Iris pigment epithelial cell (primary cell): ENCODE measurements at places on chromosomes 1 and 21.

DNA sequence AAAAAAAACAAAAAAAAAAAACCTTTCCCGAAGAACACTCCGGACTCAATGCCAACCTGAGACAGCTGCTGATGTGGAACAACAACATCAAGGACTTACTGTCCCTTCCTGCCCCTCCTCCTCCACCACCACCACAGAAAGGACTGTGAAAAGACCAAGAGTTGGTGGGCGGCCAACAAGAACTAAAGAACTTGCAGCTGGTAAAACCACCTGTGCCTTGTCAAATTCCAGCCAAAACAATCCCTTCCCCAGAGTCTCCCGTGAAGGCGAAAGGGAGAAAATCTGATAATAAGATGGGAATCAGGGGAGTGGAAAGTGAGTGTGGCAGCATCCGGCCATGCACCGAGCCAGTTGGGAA lies 88.9 kb downstream of the PROX1 start:
- no peak for DNase-seq

- peak; percentile 47 for DNase-seq
Measured at GRCh38 chr1:228734881-228735801, at the start of gene RHOU. Gene RHOU (plus strand): TSS chr1:228735479. CDS start chr1:228735743, 264 bp downstream.

GRCh38 chr1:105172788-105173187 lies 1423.1 kb downstream of the AMY1C start:
- no peak for DNase-seq

- DNase-seq = no peak
Measured at GRCh38 chr1:42427240-42427639, 28.6 kb downstream of the ZMYND12 start.

DNA sequence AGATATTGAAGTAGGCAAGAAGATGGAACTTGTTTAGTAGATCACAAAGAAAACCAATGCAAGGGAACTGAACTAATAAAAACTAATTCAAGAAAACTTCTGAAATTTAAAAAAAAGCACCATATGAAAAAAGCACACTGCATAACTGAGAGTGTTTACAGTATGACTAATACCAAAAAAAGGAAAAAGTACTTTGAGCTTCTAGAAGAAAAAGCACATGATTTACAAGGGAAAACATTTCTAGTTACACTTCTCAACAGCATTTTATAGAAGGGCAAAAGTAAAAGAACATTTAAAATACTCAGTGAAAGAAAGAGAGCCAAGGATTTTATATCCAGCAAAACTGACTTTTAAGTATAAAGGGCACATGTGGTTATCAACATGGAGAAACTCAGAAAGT lies 233.6 kb downstream of the RPS6KC1 start:
- peak; percentile 61 for DNase-seq

- no peak for DNase-seq
Measured at GRCh38 chr1:237681210-237681609, 209.5 kb downstream of the ZP4 start.

DNA sequence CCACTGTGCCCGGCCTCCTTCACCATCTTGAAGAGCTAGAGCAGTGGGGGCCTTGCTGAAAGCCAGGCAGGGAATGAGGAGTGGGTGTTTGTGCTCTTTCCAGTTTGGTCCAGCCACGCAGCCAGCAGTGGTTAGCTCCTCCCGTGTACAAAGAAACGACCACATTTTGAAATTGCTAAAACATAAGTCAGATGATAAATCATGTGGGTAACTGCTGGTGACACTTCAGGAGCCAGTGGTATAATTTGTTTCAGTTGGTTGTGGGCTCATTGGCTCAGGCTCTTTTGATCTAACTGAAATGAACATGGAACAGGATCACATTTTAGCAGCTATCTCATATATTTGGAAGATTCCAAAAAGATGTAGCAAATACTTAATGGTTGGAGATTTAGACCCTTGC lies 87.6 kb downstream of the MTR start:
- DNase-seq = no peak

- DNase-seq = no peak
Measured at GRCh38 chr1:170356585-170356984, 175.4 kb upstream of the GORAB start.

GRCh38 chr1:89633800-89634625 lies 1.1 kb downstream of the LRRC8C start:
- peak; percentile 49 for DNase-seq

DNA sequence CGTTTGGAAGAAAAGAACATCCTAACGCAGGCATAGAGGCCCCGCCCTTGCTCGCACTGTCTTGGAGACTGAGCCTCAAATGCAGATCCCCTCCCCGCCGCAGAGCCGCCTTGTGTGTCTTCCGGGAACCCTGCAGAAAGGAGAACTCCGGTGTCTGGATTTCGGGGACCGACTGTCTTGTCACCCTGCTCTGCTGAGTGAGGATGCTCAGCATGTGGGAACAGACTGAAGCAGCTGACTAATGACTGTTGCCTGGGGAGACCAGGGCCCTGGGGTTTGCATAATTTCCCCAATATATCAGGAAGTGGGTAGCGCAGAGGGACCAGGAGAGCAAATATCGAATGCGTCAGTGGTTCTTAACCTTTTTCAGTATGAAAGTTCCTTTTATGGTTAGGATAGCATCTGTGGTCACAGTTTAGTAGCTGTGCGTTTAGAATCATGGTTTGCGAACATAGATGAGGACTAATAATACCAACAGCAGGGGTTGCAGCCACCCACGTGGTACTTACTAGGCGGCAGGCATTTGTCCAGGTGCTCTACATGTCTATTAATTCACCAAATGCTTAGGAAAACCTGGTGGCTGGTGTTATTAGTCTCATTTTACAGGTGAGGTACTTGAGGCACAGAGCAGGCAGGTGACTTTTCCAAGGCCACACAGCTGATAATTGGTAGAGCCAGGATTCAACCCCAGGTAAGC lies 14.3 kb downstream of the GPR137B start:
- DNase-seq = no peak

- no peak for DNase-seq
Measured at GRCh38 chr1:91520942-91521507, 20.4 kb downstream of the CDC7 start.

GRCh38 chr1:117892512-117892911 lies 36.9 kb downstream of the GDAP2 start:
- DNase-seq = no peak

DNA sequence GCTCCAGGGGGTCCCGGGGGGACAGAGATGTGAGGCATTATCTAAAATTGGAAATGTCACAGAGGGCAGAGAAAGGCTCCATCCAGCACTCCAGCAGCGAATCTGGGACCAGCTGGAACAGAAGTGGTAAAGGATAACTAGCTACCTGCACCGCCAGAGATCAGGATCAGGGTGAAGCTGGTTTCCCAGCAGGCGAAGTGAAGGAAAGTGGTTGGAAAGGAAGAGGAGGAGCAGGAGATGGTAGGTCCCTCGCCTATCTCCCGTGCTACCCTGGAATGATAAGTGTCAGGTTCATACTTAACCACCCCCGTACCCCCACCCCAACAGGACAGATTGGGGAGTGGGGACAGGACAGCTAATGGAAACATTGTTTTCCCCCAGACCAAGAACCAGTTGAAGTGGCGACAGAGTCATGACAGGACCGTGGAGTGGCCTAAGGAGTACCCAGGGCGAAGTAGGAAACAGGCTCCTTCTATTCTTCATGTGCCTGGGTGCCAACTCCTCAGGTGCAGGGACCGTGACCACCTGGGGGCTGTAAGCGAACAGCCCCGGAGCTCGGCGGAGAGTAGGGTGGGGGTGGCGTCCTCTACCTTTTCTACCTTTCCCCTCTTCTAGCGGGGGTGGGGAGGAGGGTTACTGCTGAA lies 717 bp downstream of the B4GALT3 start:
- no peak for DNase-seq

DNA sequence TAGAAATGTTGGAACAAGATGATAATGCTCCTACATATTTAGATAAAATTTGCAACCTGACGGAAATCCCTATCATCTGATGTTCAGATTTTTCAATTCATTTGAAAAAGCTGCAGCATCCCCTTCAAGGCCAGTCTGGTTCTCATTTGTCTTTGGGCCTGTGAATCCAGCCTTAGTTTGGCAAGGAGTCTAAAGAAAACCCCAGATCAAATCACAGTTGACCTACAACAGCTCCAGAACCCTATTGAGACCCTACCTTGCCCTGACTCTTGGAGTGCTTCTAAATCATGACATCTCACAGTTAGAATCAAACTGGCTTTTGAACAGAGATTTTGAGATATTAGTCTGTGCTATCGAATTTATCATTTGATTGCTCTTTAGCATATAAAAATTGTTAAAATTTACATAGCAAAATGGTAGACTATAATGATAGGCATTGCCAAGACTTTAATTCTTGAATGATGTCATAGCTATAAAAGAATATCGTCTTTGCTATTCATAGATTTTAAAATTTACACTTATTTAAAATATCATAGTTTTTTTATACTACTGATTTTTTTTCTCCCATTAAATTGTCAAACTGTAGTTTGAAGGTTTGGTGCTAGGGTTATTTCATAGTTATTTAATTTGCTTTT lies 2.2 kb downstream of the PPP2R5A start:
- DNase-seq = no peak

GRCh38 chr1:20324704-20325406 lies 34.2 kb downstream of the VWA5B1 start:
- no peak for DNase-seq
